ENCODE measurements at places on chromosomes 6 and 20.

DNA sequence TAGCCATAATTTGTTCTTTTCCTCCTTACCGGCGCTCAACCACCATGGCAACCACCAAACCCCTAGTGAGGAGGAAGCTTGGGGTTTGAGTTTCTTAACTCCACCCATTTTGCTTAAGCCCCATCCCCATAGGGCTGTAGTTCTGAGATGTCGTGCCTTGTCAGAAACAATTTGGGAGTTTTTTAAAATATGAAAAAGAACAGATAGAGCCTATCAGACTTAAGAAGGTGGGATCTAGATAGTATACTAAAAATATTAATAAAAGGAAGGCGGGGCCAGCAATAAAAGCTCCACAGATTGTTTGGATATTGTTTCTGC, 5.6 kb downstream of the BRD2 start:
- no peak for DNase-seq

DNA sequence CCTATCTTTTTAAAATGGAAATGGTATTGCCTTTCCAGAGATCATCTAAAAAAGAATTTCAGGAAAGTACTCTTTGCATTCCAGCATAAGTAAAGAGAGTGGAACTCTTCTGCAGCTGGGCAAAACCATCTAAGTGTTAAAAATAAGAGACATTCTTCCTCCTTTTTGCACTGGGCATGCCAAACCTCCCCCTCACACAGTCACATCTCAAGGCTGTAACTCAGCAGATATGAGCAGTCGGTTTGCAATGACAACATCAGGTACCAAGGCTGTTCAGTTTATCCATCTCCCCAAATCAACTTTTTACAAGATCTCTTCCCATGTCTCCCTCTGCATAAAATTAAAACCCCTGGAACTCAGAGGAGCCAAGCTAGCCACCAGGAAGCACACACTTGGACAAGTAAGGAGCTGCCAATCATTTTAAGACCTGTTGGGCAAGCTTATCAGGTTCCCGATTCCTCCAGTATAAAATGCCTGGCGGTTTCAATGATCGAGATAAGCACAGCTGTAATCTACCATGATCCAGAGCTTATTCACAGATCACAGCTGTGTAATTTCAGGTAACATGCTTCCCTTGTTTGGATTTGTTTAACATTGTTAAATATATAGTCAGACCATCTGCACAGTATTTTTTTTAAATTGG, 23.2 kb downstream of the ID4 start:
- no peak for DNase-seq

DNA sequence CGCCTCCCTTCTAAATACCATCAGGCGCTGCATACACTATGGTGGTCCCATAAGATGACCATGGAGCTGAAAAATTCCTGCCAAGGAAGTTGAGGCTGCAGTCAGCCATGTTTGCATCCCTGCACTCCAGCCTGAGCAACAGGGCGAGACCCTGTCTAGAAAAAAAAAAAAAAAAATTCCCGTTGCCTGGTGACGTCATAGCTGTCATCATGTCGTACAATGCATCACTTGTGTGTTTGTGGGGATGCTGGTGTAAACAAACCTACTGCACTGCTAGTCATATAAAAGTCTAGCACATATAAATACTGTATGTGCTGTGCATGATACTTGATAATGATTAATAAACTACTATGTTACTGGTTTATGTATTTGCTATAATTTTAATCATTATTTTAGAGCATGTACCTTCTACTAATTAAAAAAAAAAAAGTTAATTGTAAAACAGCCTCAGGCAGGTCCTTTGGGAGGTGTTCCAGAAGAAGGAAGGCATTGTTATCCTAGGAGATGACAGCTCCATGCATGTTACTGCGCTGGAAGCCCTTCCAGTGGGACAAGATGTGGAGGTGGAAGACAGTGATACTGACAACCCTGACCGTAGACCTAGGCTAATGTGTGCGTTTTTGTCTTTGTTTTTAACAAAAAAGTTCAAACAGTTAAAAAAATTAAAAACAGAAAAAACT, 132.6 kb downstream of the BANF2 start:
- DNase-seq, result no peak

DNA sequence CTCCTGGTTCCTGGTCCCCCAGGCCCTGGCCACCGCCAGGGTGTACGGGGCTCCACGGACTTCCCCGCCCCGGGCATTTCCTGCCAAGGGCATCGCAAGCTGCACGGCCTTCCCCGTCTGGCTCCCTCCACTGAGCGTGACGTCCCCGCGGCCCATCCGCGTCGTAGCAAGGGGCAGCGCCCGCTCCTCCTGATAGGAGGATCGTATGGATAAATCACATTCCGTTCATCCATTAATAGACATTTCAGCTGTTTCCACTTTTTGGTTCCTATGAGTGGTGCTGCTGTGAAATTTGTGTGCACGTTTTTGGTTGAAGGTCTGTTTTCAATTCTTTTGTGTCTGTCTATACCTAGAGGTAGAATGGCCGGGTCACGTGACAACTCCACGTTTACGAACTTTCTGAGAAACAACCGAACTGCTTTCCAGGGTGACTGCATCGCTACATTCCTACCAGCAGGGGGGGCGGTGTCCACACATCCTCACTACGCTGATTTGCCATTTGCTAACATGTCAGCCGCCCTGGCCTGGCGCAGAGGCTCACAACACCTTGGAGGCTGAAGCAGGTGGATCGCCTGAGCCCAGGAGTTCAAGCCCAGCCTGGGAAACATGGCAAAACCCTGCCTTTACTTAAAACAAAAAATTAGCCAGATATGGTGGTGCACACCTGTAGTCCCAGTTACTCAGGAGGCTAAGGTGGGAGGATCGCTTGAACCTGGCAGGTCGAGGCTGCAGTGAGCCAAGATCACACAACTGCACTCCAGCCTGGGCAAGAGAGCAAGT, 37.7 kb downstream of the KCNQ2 start:
- DNase-seq, result peak; percentile 44

DNA sequence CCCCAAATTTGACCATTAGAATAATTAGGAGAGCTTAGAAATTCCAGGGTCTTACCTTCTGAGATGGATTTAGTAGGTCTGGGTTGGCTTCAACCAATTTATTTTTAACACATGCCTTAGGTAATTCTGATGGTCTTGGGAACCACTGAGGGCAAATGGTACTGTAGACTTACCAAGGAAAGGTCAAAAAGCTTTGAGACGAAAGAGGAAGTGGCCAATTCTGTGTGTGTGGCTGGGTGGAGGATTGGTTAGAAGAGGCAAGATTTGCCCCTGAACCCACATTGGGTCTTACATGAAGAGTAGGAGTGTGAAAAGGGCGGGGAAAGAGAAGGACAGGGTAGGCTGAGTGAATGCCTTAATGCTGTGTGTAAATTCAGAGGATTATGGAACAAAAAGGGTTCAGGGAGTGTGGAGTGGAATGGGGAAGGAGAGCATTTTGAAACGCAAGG, 2.7 kb downstream of the ITCH start:
- DNase-seq, result no peak

- no peak for DNase-seq
These were observed 17.6 kb upstream of the SGK2 start for GRCh38 chr20:43541214-43541613.

DNA sequence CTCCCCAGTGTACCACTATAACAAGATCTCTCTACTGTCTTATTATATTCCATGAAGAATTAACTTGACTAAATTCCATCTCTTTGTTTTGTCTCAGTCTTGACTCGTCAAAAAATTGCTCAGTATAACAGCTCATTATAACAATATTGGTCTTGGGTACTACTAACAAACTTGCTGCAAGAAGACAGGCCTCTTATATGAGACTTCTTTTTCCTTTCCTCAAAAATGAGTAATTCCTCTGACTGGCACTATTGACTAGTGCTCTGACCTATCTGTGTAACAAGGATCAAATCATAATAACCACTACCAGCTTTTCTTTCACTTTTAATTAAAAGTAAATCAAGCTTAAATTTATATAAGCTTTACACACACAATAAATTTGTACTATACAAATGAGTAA, 91.3 kb upstream of the THEMIS start:
- DNase-seq, result no peak

DNA sequence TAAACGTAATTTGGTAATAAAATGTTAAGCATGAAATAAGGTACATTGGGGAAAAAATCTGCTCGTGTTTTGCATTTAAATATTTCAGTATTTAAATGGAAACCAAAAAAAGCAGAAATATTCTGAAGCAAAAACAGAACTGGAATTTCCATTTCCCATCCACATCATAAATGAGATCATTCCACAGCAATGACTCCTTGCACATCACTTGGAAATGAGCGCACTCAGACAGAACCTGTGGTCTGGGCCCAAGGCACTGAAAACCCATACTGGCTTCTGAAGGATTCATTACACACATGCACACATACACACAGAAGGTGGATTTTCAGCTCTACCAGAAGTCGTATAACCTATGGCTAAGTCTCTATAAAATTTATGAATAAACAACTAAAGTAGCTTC, 174.8 kb downstream of the IBTK start:
- DNase-seq, result no peak

GRCh38 chr6:167470101-167470835, 145.4 kb downstream of the TTLL2 start:
- DNase-seq, result no peak

GRCh38 chr20:25287631-25288290, 39.9 kb downstream of the PYGB start:
- DNase-seq, result no peak

DNA sequence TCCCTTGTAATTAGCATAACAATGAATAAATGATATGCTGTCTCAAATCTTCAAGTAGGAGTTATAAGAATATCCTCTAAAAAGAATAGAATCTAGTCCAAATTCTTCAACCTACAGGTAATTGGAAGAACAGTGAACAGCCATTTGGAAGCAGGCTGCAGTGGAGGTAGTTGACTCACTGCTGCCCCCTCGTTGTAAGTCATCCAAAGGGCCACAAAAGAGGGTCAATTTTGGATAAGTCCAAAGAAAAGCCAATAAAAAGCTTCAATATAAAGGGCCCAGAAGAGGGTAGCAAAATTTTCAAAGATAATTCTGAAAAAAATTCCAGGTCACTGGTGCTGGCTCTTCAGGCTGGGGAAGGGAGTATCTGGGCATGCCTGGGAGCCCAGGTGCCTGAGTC, 60.8 kb upstream of the SSTR4 start:
- DNase-seq, result no peak

GRCh38 chr6:35071347-35071994, 69.7 kb downstream of the TCP11 start:
- no peak for DNase-seq

DNA sequence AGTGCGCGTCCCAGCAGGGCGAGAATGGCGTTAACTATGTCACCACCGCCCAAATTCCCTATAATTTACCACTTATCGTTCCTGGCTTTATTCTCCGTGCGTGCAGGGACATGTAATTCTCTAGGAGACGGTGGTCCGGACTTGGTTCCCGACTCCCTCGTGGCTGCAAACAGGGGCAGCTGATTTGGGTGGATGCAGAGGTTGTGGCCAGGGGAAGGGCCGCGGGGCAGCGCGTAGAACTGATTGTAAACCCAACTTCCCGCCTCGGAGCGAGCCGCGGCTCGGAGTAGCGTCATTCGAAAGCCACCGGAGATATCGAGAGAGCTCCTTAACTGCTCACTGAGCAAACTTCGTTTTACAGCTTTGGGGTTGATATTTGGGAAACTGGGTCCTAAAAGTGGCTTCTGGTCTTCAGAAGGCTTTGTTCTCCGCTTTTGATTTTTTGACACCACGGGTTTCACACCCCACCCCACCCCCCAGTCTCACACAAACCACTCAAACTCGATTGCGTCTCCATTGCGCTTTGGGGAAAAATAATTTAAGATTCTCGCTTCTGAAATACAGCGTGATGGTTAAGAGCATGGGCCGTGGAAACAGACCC, 17.5 kb upstream of the ZSCAN9 start:
- DNase-seq, result no peak

GRCh38 chr20:18288749-18289267, 481 bp downstream of the ZNF133 start:
- DNase-seq, result no peak

- no peak for DNase-seq
These were observed 2.0 kb upstream of the ACSS1 start for GRCh38 chr20:25059866-25060465.

- DNase-seq, result peak; percentile 18
These were observed 52.5 kb downstream of the ALDH5A1 start for GRCh38 chr6:24547243-24547642.

GRCh38 chr6:97064578-97064977, 140.1 kb downstream of the KLHL32 start:
- DNase-seq, result no peak

GRCh38 chr6:43226192-43226851, 3.0 kb downstream of the DNPH1 start:
- no peak for DNase-seq

DNA sequence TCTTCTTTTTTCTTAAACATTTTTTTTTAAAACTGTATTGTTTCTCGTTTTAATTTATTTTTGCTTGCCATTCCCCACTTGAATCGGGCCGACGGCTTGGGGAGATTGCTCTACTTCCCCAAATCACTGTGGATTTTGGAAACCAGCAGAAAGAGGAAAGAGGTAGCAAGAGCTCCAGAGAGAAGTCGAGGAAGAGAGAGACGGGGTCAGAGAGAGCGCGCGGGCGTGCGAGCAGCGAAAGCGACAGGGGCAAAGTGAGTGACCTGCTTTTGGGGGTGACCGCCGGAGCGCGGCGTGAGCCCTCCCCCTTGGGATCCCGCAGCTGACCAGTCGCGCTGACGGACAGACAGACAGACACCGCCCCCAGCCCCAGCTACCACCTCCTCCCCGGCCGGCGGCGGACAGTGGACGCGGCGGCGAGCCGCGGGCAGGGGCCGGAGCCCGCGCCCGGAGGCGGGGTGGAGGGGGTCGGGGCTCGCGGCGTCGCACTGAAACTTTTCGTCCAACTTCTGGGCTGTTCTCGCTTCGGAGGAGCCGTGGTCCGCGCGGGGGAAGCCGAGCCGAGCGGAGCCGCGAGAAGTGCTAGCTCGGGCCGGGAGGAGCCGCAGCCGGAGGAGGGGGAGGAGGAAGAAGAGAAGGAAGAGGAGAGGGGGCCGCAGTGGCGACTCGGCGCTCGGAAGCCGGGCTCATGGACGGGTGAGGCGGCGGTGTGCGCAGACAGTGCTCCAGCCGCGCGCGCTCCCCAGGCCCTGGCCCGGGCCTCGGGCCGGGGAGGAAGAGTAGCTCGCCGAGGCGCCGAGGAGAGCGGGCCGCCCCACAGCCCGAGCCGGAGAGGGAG, 580 bp downstream of the VEGFA start:
- DNase-seq, result no peak

- no peak for DNase-seq
These were observed 102.3 kb upstream of the FOXP4 start for GRCh38 chr6:41443616-41444525.

- no peak for DNase-seq
These were observed 137.6 kb downstream of the IMPG1 start for GRCh38 chr6:75934643-75935472.

GRCh38 chr6:167538746-167539145, 213.9 kb downstream of the TTLL2 start:
- DNase-seq, result no peak

DNA sequence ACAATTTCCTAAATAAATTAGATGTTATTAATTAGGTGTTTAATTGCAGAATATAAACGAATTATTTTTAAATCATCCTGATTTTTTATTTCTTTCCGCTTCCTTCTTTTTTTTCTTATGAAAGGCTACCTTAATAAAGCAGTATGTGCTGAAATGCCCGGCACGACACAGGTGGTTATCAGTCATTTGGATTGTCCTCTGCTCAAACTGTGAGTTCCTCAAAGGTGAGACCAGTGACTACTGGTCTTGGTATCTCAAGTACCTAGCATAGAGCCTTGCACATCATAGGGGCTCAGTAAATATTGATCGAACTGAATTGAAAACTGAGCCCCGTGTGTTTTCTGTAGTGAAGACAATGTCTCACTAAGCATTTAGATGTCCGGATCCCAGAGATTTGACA, 9.6 kb upstream of the EZR start:
- no peak for DNase-seq

GRCh38 chr6:156828280-156828703, 51.1 kb downstream of the ARID1B start:
- DNase-seq, result no peak

- no peak for DNase-seq
These were observed 223.0 kb downstream of the CBLN4 start for GRCh38 chr20:55782224-55782911.

Data from activated CD4-positive, CD25-positive, alpha-beta regulatory T cell (primary cell).